ENCODE measurements at places on chromosomes 2 and 18.

- no peak for DNase-seq
These were observed 97.8 kb upstream of the MCFD2 start for GRCh38 chr2:47013383-47013782.

GRCh38 chr18:75809151-75809925, 381.8 kb upstream of the SMIM21 start:
- no peak for DNase-seq

- DNase-seq, result no peak
These were observed 2.8 kb upstream of the BOK start for GRCh38 chr2:241555711-241556110.

DNA sequence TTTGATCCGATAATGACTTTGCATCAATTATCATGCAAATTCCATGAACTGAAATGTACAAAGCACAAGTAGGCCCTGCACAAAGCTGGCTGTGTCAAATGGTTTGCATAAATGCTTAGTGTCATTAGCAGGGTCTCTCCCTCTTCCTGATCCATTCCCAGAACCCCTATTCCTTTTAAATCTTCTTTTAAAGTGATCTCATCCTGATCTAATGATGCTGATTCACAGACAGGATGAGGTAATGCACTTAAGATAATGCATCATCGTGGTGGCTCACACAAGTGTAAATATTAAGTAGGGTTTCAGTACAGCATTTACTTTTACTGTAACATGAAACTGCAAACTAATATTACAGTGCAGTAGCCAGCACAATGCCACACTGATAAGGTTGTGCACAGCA, 304.8 kb upstream of the SOX11 start:
- DNase-seq, result no peak

- no peak for DNase-seq
These were observed 303.9 kb downstream of the ZEB2 start for GRCh38 chr2:144215701-144216675.

DNA sequence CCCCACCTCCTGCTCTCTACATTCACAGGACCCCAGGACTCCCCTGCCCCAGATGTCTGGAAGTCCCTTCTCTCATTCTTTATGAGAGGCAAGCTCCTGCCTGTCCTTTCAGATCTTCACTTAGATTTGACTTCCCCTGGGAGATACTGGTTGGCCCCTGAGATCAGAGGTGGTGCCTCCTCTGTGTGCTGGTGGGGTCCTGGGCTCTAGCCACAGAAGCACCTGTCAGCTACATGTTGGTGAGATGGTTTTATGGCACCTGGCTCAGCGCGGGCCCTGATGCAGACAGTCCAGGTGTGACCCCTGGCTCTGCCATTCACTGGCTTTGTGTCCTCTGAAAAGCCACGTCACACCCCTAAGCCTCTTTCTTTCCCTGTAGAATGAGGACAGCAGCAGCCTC, 369.6 kb upstream of the ID2 start:
- no peak for DNase-seq

GRCh38 chr2:189879716-189880081, 95.4 kb downstream of the PMS1 start:
- no peak for DNase-seq

DNA sequence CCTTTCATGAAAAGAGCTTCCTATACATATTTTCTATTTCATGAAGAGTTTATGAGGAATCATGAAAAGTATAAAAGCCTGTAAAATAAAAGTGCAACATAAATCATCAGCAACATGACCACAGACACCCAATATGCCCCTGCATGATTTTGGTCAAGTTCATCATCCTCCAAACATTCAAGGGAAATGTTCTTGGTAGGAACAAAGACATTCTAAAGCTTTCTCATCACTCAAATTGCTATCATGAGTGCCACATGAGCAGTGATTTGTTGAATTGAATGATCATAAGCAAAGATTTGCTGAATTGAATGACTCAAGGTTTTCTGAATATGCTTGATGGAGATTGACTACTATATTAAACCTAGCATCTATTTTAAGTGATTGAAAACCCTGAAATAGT, 172.2 kb downstream of the MBD2 start:
- DNase-seq, result no peak

DNA sequence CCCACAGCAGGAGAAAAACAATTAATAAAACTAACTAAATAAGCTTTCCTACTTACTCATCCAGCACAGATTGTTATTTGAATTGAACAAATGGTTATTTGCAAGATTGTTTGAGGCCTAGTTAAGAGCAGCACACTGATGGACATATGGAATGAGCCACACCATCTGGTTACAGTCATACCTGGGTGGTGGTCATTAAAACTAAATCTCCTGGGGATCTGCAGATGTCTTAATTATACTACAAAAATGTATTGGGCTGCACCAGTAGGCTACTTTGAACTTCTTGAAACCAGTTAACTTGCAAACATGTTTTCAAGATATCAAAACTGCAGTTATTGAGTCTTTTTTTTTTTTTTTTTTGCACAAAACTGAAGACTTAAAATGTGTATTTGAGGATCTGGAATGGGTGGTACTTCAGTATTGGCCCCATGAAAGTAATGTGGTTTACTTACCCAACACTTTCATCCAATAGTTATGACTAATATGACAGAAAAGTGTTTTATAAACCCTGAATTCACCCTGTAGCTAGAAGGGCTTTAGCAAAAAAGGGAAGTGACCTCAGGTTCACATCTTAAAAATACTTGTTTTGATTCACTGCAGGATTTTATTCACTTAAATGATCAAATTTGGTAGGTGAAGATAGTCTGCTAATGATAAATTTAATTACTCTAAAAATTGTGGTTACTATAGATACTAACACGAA, 10.8 kb downstream of the AGFG1 start:
- DNase-seq, result peak; percentile 49

GRCh38 chr2:194946826-194947225, 710.2 kb upstream of the SLC39A10 start:
- no peak for DNase-seq

DNA sequence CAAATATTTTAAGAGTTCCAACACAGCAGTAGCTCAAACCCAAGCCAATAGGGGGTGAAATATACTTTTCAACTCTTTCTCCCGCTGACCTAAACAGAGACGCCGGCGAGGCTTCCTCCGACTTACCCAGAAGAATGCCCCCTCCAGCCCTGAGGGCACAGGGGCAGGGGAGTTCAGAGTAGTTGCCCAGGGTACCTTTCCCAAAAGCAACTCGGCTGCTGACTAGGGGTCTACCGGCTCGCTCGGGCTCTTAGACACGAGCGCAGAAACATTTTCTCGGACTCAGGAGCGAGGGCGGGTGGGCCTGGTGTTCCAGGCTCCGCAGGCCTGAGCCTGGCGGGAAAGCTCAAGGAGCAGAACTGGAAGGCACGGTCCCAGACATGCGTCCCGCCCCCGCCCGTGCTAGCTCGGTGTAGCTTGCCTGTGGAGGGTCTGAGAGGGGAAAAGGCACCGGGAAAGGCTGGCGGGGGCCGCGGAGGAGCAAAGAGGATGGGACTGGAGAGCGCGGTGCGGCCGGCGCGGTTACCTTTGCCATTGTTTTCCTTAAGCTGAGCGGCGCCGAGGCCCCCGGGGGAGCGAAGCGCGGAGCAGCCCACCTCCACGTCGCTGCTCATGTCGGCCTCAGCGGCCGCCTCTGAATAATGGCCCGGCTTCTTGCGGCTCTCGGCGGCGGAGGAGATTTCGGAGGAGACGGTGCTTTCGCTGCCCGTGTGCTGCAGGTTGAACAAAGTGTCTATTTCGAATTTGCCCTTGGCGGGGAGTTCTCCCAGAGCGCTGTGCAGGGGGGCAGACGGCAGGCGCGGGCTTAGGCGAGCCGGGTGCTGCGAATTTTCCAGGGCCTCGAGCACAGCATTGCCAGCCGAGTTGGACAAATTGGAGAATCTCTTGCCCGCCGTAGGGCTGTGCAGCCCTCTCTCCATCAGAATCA, 674 bp downstream of the EVX2 start:
- DNase-seq, result no peak

GRCh38 chr2:175205523-175205922, 24.0 kb upstream of the ATP5MC3 start:
- peak; percentile 47 for DNase-seq

- DNase-seq, result no peak
These were observed 196.9 kb upstream of the RAB6C start for GRCh38 chr2:129782633-129782990.

GRCh38 chr2:106184857-106185256, 9.2 kb downstream of the UXS1 start:
- DNase-seq, result no peak

DNA sequence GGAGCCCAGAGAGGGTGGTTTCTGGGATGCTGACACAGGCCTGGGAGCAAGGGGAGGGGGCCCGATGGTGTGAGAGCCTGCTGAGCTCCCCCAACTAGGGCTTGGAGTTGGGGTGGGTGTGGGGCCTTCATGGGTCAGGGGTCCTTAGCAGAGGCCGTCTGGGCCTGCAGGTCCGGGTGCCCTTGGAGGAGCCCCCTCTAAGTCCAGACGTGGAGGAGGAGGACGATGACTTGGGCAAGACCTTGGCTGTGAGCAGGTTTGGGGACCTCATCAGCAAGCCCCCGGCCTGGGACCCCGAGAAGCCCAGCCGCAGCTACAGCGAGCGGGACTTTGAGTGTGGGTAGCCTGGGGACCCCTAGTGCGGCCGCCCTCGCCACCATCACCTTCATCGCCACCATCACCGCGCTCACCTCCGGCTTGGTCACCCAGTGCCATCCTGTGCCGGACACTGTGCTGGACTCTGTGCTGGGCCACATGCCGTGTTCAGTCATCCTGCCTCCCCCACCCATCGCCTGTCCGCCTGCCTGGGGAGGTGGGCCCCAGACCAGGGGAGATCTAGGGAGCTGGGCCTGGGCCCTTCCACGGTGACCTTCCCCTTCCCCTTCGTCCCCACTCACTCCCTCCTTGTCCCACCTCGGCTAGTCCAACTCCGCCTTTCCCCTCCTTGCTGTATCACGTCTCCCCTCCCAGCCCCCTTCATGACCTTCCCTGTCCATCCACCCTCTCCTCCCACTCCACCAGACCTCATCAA, 980 bp downstream of the SLC4A3 start:
- no peak for DNase-seq

All from fibroblast of the aortic adventitia (primary cell).